ENCODE measurements at places on chromosomes 13 and 19.
A peak's percentile ranks its signal among the peaks of the same experiment; 100 is the strongest.

DNA sequence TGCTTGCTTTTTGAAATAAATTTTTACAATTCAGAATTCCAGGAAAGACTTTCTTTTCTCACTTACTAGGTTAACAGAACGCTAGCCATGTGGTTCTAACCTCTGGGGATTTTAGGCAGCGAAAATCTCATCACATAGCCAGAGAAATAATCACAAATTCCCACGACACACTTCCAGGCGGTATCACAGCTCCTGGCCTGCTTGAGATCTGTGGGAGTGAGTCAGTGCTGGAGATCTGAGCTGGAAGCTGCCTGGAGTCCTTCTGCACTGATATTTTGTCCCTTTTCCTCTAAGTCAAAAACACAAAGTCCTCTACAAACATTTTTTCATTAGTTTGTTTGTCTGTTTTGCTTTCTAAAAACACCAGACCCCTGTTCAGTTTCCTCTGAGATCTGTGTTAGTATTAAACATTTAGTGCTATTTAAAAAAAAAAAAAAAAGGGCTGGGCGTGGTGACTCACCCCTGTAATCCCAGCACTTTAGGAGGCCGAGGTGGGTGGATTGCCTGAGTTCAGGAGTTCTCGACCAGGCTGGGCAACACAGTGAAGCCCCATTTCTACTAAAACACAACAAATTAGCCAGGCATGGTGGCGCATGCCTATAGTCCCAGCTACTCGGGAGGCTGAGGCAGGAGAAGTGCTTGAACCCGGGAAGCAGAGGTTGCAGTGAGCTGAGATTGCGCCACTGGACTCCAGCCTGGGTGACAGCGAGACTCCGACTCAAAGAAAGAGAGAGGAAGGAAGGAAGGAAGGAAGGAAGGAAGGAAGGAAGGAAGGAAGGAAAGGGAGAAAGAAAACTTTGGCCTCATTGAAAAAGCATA, 12.2 kb upstream of the UBE2L5 start:
- no peak for DNase-seq

DNA sequence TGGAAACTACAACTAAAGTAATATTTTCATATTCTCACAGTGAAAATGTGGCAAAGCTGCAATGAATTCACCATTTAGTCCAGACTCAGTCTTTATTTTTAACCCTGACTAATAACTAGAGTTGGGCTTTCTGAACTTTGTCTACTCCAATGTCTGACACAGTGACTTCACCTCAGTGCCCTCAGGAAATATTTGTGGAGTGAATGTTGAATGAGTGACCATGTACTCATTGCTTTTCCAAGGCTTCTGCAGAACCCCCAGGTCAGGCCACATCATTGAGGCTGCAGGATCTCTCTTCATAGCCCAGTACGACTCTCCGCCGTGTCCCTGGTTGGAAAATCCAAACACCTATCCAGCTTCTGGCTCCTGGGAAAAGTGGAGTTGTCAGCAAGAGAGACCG, 1.8 kb downstream of the ZNF175 start:
- no peak for DNase-seq

GRCh38 chr19:11581740-11582139, 4.3 kb upstream of the ACP5 start:
- DNase-seq = no peak

- DNase-seq = no peak
Observed at GRCh38 chr13:33199289-33199850, 86.2 kb downstream of the STARD13 start.

GRCh38 chr13:40624383-40624782, 42.1 kb downstream of the FOXO1 start:
- DNase-seq = no peak

DNA sequence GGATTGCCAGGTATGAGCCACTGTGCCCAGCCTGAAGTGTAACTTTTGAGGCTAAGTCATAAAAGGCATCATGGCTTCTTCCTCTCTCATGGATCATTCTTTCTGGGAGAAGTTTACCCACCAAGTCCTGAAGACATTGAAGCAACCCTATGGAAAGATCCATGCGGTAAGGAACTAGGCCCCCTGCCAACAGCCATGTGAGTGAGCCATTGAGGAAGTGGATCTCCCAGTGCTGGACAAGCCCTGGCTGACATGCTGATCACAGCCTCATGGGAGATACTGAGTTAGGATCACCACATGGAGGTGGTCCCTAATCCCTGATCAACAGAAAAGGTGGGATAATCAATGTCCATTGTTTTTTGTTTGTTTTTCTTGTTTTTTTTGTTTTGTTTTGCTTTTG, 3.3 kb upstream of the NUDT19 start:
- DNase-seq = no peak

DNA sequence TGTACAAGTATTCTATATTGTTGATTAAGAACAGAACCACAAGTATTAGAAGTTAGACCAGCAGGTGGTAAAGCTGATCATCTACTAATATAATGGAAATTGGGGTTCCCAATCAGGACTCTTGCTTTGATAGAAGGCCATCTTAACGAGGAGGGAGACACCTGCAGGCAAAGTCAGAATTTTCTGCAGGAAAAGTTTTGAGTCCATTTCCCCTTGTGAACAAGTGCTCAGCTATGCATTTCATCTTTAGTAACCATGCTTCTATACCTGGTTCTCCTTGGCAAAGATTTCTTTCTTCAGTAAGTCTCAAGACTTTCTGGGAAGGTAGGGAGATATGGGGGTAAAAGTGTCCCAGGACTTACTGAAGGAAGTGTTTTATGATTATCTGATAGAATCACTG, 36.1 kb upstream of the USPL1 start:
- DNase-seq = no peak

DNA sequence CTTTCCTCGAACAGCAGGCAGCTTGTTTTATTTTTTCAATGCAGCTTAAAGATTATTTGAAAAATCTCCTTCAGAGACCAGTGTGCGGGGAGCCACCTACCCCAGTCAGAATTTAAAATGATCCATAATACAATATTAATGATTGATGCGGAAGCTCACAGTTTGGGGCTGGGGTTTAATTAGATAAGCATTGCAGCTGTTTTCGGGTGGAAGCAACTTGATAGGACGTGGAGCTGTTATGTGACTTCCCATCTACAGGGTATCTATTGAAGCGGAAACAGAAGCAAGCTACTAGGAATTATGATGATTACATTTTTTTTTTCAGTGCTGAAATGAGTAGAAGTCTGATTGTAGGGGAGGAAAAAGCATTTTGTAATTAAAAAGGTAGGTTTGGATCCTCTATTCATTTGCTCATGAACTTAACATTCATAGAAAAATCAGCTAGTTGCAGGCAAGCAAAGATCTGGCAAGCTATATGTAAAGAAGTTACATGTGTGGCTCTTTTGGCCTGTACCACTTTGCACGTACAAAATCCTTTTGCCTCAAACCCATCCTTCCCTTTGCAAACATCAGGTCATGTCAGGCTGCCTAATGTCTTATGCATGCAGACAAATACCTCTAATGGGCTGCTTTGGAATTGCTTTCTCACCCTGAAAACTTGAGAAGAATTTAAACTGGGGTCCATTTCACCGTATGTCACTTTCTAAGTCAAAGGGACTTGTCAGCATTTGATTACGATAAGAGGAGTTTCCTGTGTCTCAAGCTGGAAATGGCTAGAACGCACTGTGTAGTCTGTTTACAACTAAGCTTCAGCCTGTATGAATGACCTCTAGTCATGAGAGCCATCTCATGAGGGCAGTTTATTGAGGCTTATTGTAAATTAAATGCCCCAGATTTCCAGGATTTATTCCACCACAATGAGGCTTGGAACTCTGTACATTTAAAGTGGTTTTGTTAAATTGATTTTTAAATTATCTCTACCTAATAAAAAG, 267.1 kb upstream of the TMTC4 start:
- DNase-seq = no peak

DNA sequence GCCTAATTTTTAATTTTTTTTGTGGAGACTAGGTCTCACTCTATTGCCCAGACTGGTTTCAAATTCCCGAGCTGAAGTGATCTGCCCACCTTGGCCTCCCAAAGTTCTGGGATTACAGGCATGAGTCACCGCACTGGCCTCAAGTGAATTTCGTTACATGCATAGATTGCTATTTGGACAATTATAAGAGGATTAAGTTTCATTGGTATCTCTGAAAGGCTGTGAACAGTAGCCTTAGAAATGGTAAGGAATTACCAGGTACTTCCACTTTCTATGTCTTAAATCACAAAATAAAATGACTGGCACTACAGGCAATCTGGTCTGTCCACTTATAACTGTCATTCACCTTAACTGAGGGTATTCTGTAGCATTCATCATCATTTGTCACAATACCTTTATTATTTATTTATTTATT, 2.9 kb upstream of the CCDC9 start:
- no peak for DNase-seq

GRCh38 chr13:27978301-27978968, 9.3 kb upstream of the CDX2 start:
- DNase-seq = no peak

DNA sequence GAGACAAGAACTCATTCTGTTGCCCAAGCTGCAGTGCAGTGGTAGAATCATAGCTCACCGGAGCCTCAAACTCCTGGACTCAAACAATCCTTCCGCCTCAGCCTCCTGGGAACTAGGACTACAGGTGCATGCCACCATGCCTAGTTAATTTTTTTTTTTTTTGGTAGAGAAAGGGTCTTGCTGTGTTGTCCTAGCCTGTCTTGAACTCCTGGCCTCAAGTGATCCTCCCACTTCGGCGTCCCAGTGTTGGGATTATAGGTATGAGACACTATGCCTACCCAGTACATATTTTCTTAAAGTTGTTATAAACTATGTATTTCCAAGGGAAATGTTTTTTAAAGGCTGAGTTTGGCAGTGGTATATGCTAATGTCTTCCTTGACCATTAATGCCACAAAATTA, 412.6 kb downstream of the KLF12 start:
- no peak for DNase-seq

- peak; percentile 67 for DNase-seq
Observed at GRCh38 chr13:97976610-97977521, 23.4 kb downstream of the IPO5 start.
